Stimulated activated CD4-positive, alpha-beta T cell treated with anti-CD3 and anti-CD28 coated beads, TNF-alpha, amount 100 ng/mL, for 1 hour (primary cell): ENCODE measurements at places on chromosomes 3 and 15.

DNA sequence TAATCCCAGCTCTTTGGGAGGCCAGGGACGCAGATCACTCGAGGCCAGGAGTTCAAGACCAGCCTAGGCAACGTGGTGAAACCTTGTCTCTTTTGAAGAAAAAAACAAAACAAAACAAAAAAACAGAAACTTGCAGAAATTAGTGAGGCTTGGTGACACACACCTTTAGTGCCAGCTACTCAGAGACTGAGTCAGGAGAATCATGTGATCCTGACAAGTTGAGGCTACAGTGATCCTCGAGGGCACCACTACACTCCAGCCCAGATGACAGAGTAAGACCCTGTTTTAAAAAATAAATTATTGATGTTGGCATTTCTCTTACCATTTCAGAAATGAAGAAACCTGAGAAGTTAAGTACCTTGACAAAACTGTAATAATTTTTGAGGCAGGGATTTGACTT, 44.6 kb upstream of the CCNB2 start:
- no peak for DNase-seq

- no peak for DNase-seq
These were observed 59.0 kb downstream of the MTHFS start for GRCh38 chr15:79837846-79838245.

DNA sequence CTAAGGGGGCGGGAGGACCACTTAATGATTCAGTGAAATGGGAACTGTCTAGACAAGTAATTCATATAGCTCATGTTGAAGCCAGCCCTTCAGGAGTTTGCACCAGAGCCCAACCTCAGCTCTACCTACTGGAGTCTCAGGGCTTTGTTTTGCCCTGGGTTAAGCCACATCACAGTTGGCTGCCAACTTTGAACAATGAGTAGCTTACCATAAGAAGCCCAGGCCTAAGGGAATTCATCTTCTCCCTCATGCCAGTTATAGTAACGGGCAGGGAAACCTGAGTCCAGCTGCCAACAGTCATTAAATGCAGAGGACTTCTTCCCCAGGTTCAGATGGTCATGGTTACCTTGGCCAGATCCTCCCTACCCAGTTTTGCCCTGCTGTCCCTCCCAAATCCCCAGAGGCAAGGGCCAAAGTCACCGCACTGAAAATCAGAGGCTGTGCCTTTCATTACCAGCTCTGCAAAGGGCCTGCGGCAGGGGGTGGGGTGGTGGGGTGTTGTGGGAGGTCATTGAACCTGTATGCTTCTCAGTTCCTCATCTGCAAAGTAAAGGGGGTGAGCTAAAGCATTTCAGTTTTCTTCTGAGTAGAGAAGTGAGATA, 302.2 kb upstream of the NR2E3 start:
- DNase-seq, result no peak

DNA sequence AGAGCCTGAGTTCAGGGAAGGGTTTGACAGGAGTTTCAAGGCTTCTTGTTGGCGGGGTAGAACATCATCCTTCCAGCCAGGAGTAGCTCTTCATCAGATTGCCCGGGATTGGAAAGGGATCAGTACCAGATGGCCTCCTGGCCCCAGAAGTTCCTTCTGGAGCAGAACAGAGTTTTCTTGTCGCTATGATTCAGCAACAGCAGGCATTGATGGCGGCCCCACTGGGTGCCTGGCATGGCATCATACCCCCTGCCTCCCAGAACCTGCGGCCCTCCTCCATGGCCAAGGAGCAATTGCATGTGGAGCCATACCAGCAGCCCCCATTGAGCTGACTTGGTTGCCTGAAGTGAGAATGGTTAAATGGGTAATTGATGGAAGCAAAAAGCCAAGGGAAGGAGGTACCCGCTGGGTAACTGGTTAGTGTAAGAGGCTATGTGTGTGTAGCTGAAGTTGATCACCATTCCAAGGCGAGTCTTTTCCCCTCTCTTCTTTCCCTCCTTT, 305.6 kb downstream of the PTPRG start:
- no peak for DNase-seq

GRCh38 chr15:92277776-92278175, 115.9 kb upstream of the ST8SIA2 start:
- no peak for DNase-seq
